ENCODE measurements at places on chromosomes 1 and 21.

DNA sequence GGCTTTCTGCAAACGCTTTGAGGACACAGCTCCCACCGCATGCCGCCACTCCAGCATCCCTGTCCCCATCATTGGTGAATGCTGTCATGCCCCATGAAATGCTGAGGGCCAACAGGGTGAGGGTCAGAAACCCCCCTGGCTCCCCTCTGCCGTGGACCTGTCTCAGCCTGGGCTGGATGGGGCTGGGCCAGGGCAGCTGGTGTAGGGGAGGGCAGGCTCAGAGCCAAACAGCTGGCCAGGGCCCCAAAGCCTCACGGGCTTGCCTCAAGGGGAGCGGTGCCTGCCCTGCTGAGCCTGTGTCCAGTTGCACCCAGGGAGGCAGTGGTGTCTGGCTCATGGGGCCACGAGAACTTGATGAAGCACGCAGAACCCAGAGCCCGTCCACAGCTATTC, 49.7 kb downstream of the S100B start:
- DNase-seq: no peak

- DNase-seq: no peak
Observed at GRCh38 chr1:34759503-34760357, at the start of gene GJB4. GJB4 (plus strand) TSS chr1:34759740; CDS start chr1:34761255, 1,515 bp downstream.

DNA sequence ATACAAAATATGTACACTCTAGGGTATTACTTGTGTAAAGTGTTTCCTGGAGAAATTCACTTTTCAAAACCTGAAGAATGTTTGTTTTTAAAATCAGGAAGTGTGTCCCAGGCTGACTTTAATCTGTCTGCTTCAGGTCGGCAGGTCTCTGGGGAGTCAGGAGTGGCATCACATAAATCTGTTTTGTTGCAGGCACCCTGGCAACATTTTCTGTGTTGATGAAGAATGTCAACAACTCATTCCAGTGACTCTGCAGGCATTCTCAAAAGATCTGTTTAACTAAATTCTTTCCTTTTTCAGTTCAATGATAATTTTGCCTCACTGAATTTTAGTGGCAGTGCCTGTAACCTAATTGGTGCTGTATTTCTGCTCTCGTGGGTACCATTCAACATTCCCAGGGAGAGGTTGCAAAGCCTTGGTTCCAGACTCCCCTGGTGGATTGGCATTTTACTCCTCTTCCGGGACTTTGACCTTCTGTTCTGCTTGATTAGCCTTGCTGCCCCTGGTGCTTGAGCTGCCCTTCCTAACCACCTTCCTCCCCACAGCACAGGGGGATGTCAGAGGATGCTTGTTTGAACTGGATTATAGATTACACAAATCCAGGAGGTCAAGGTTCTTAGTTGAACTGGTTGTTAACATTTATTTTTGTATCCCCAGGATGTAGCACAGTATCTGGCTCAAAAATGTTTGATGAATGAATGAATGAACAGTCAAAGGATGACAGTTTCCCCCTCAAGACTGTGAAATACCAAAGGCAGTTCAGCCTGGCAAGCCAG, 55.4 kb upstream of the LPGAT1 start:
- DNase-seq: no peak

DNA sequence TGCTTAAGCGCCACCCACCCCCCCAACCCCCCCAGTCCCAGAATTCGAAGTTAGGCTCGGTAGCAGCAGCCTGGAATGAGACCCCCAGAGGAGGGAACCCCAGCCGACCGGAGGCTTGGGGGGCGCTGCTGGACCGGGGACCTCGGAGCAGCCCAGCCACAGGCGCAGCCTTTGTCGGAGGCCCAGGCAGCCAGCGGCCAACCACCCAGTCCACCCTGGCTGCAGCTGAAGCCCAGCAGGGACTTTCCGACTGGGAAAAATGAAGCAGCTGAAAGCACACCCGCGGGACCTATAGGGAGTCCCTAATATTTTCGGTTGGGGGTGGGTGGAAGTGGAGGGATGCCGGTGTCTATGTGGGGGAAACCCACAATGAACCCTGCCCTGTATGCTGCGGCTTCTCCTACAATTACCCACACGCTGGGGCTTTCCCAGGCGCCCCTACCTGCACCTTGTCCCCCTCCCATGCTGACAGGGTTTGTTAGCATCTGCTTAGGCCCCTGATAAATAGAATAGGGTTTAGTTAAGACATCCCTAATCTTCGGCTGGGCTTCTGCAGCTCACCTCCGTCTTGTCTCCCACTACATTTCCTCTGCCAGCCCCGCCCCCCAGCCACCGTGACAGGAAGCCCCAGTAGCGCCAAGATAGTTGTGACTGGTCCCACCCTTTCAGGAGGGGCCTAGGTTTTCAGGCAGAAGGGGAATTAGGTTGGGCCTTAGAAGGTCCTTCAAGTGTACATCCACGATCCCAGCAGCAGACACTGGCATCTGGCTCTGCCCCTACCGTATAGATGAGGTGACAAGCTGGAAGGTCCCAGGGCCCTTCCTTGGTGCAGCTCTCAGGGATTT, 838 bp downstream of the CCDC28B start:
- DNase-seq: peak; percentile 76

DNA sequence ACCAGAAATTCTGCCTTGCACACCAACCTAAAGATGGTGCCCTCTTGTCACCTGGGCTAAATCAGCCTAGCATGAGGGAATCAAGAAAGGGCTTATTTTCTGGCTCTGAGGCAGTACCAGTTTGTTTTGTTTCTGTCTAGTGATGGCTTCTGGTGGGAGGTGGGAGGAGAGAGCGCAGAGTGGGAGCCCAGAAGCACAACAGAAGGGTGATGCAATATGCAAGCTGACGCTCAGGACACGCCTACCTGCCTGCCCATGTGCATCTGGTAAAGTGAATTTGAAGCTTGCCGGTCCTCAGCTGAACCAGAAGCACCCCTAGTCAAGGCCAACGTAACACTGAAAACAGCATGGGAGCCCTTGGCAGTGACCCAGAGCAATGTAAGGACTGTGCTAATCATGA, 138.4 kb upstream of the TIAM1 start:
- no peak for DNase-seq

- DNase-seq: no peak
Observed at GRCh38 chr1:230828421-230828820, 39.9 kb downstream of the C1orf198 start.

DNA sequence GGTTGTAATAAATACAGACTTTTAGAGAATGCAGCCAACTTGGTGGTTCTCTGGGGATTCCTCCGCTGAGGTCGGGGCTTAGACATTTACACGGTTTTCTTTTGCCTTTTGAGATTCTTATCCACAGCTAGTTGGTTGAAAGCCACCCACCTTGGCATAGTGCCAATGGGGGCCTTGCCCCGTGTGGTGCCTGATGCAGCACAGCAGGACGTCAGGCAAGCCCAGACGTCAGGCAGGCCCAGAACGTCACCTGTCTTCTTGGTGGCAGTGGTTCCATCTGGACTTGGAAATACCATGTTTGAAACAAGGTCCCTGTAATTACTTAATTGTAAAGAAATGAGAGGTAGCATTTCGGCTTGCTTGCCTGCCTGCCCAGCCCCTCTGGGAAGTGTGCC, 78.5 kb downstream of the GALNT2 start:
- DNase-seq: no peak

DNA sequence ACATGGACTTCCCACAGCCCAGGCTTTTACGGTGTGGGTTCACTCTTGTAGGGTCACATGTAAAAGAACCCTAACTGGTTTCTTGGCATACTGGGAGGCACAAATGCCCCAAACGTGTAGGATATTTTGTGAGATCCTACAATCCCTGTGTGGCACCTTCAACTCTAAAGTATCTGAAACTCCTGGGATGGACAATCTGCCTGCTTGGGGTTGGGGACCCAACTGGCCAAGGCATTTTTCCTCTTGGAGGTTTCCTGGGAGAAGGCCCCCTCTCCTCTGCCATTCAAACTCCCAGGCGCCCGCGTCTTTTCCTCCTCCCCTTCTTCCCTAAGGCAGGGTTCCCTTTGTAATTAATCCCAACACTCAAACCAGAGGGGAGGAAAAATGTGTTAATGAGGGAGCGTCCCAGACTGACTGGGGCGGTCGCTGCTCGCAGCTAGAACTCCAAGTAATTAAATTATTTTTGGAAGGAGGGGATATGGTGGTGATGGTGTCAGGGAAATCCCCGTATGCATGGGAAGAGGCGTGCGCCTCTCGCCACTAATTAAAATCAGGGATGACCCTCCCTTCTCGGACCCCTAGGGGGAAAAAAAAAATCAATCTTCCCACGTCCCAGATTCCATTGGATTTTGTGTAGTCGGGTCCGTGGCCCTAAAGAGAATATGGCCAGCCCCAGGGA, 681 bp upstream of the VANGL2 start:
- no peak for DNase-seq

GRCh38 chr1:47593013-47593568, 155.2 kb downstream of the FOXD2 start:
- DNase-seq: no peak

- no peak for DNase-seq
Observed at GRCh38 chr1:4599951-4600481, 54.4 kb upstream of the AJAP1 start.

DNA sequence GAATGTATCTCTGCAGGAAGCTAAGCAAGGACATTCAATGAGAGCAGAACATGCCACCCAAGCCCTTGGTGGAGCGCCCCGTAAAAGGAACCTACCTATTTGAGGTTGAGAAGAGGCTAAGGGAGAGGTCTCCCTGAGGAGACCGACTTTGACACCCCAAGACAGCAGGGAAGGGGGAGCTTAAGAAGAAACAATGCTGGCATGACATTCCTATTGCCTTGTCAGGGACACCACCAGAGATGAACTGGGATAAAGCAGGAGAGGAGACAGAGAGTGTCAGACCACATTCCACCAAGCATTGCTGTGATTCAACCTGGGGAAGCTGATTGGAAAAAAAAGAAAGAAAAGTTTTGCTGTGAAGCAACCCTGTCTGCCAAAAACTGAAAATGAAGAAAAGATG, 13.3 kb upstream of the S100A2 start:
- no peak for DNase-seq

- DNase-seq: no peak
Observed at GRCh38 chr21:44815852-44816628, 1.8 kb downstream of the SUMO3 start.

DNA sequence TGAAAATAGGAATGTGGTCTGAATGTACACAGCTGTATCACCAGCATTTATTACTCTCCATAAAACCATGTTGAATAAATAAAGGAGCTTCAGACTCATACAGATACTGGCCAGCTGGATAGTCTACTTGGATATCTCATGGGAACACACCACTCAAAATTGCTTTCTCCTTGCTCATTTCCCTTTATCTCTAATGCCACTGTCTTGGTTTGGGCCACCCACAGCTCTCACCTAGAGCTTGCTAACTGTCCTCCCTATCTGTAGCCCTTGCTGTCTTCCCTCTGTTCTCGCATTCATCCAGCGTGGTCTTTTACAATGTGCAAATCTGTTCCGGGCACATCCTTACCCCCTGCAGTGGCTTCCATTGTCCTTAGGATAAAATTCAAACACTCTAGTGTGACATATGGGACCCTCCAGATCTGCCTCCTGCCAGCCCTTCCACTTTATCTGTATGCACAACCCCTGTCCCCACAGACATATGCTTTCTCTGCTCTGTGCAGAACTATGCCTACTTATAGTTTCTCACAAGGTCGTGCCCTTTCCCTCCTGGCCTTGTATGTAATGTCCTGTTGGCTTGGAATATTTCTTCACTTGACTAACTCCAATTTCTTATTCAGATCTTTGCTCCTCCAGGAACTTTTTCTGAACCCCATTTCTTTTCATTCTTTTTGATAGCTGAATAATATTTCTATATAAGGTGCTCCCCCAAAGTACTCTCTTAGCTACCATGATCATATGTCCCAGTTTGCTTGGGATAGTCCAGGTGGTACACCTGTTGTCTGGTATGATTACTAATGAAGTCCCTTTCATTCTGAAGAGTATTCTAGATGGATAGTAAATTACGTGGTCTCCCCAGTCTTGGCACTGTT, 2.9 kb downstream of the FLVCR1 start:
- DNase-seq: no peak

- no peak for DNase-seq
Observed at GRCh38 chr1:36874271-36875060, 159.8 kb downstream of the GRIK3 start.

- peak; percentile 80 for DNase-seq
Observed at GRCh38 chr1:92804721-92805201, 19.9 kb upstream of the EVI5 start.

GRCh38 chr1:30758785-30759380, 1.3 kb upstream of the LAPTM5 start:
- DNase-seq: no peak

GRCh38 chr1:11847667-11848372, at the start of gene NPPA:
NPPA (minus strand) TSS chr1:11847783; CDS start chr1:11847684, 99 bp downstream.
- DNase-seq: no peak

DNA sequence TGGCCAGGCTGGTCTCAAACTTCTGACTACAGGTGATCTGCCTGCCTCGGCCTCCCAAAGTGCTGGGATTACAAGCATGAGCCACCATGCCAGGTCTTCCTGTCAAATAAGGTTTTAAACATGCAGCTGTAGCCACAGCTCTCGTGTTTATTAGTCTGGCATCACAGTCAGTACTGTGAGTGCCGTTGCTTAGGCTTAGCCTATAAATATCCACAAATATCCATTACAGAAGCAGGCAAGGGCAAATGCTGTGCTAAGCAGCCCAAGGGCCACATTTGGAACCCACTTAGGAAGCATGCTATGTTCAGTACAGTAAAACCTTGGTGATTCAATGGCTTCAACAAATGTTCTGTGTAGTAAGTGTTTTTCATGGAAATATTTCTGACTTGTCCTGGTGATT, 75.9 kb downstream of the KIF1B start:
- DNase-seq: no peak

- DNase-seq: no peak
Observed at GRCh38 chr21:14452727-14453241, 69.8 kb upstream of the HSPA13 start.

DNA sequence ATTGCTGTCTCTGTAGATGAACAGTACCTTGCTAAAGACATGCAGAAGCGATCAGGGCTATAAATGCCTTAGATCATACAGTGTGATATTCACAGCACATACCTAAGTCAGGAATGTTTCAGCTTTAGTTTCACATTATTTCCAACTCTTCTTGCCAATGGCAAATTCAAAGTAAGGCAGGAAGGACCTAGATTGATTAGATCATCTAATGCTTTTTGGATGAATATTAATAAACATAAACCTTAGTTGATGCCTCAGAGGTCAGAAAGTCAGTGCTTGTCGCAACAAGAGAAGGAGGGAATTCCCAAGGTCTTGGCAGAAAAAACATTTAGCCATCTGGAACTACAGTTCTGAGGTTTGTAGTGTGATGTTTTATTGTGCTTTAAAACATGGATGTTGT, 122.3 kb downstream of the TNFSF18 start:
- DNase-seq: no peak

GRCh38 chr1:114150016-114150415, 3.7 kb downstream of the SYT6 start:
- DNase-seq: no peak

- DNase-seq: no peak
Observed at GRCh38 chr1:209323743-209324142, 259.8 kb upstream of the CAMK1G start.
